ENCODE measurements at places on chromosomes 6 and 20.
A peak's percentile ranks its signal among the peaks of the same experiment; 100 is the strongest.

DNA sequence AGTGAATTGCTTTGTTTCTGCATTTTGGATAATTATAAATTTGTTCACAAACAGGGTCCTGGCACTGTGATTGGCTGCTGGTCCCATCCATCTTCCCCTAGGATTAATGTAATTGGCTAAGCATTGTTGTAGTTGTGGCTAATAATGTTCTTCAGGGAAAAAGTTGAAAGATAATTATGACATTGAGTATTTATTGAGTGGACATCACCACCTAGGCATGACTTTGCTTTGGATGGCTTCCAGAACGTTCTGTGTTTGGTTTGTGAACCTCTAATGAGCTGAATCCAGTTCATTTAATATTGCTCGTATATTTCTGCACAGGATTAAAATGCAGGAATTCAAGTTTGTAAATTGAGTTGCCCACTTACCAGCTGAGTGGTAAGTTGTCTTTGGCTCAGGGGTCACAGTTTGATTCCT is 55.1 kb downstream of the ARID1B start:
- DNase-seq: no peak

- no peak for DNase-seq
Measured at GRCh38 chr6:136757150-136757549, 35.1 kb downstream of the MAP3K5 start.

DNA sequence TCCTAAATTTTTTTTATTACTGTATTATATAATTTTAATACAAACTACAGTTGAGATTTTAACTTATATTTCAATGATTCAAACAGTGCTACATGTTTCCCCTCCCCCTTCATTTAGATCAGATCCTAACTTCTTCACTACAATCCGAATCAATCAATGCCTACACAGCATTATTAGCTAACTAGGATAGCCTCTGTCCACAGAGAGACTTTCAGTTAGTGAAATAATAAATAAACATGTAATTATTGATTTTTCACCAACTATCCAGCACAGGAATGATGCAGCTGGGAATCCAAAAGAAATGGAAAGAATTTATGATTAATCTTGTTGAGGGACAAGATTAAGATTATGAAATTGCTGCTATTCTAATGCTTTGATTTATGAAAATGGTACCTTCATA is 163.7 kb downstream of the PHF3 start:
- DNase-seq: no peak

- DNase-seq: no peak
Measured at GRCh38 chr6:155364844-155365437, 50.7 kb upstream of the TFB1M start.

DNA sequence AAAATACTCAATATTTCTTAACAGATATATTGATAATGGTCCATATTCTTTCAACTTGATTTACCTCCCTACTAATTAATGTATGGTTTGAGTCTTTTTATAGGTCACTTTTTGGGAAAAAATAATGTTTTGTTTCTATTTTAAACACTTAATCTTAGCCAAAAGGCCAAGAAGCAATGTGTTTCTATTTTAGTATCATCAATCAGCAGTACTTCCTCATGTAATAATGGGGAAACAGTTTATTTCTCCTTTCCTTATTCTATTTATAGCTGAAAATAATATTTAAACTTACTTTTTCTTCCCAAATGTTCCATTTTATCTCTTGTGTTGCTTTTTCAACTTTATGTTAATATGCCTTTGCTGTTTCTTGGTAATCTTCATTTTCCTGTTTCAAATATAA is 295.1 kb downstream of the ALDH8A1 start:
- DNase-seq: no peak

- no peak for DNase-seq
Measured at GRCh38 chr6:3340894-3341293, 82.1 kb downstream of the PSMG4 start.

DNA sequence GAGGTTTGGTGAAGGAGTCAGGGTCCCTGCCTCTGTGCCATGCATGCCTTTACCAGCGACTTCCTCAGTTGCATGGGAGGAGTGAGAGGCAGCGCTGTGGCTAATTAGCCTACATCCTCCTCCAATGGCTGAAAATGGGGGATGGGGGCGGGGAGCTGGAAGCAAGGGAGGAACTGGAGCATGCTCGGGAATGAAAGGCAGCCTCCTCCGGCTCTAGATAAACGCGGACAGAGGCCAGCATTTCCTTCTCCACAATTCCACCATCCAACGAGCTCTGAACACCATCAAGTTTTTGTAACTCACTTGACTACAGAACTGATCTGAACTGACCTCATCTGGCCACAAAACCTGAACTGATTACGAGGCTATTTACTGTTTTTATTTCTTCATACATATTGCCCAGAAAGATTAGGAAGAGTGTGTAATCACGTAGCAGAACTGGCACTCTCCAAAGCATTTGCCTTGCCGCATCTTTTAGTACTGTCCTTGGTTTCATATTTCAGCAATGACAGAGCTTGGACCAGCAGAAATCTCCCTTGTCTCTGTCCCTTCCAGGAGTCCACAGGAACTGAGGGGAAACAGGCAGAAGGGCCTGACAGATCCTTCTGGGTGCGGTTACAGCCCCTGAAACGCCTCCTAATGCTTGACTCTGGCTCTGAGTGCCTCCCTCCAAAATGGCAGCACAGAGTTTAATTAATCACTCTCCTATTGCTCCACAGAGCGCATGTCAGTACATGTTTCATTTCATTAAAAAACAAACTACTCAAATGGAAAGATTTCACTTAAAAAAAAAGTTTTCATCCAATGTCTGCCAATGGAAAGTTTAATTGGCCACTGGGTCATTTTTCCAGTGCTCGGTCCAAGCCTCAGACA is 58.2 kb upstream of the TRAF3IP2 start:
- DNase-seq: no peak

DNA sequence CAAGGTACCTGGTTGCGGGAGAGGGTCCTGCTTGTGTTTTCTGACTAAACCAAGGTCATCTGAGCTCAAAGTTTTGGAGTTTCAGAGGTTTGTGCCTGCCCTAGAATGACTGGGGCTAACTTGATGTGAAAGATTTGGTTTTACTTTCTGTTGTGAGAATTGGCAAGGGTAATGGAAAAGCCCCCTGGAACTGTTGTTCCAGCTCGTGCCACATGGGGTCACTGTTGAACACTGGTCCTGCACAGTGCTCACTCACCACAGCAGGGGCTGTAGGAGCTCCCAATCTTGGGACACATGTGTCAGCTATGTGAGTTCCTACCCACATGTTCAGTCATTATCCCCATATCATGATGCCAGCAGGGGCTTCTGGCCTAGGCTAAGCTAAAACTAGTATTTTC is 6.5 kb downstream of the TGM6 start:
- peak; percentile 66 for DNase-seq

GRCh38 chr6:155542036-155542435 is 86.4 kb upstream of the NOX3 start:
- no peak for DNase-seq

- DNase-seq: no peak
Measured at GRCh38 chr6:139973669-139974344, 599.4 kb upstream of the CITED2 start.

- no peak for DNase-seq
Measured at GRCh38 chr6:72741083-72741482, 119.2 kb downstream of the KCNQ5 start.

- DNase-seq: peak; percentile 71
Measured at GRCh38 chr6:331622-332521, 39.6 kb downstream of the DUSP22 start.

DNA sequence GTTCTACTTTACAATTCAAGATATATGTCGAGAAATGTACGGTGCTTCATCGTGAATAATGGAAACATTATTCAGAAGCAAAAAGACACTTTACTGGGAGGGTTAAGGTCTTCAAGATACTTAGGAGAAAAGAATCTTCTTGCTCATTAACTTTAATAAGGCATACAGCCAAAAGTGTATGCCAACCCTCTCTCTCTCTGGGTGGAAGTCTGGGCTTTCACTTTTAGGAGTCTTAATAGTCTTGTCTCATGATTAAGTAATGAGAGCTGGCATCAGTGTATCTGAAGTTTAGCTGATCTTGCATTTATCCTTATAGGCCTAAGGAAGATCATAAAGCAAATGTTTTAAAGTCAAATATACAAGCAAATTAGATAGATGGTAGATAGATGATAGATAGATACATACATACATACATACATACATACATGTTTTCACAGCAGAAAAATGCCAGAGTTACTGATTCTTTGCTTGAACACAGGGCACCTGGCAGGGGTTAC is 21.5 kb downstream of the OLIG3 start:
- no peak for DNase-seq

GRCh38 chr6:157946865-157947532 is 34.7 kb upstream of the SYNJ2 start:
- DNase-seq: peak; percentile 27

- no peak for DNase-seq
Measured at GRCh38 chr6:141598487-141598886, 534.2 kb upstream of the GJE1 start.

GRCh38 chr6:62283365-62283764 is 2.7 kb downstream of the KHDRBS2 start:
- no peak for DNase-seq

GRCh38 chr20:49701916-49702315 is 11.8 kb downstream of the B4GALT5 start:
- DNase-seq: no peak

GRCh38 chr6:170231293-170232185 is 59.3 kb downstream of the DLL1 start:
- DNase-seq: no peak

- DNase-seq: no peak
Measured at GRCh38 chr6:55666606-55667225, 87.7 kb upstream of the HMGCLL1 start.

DNA sequence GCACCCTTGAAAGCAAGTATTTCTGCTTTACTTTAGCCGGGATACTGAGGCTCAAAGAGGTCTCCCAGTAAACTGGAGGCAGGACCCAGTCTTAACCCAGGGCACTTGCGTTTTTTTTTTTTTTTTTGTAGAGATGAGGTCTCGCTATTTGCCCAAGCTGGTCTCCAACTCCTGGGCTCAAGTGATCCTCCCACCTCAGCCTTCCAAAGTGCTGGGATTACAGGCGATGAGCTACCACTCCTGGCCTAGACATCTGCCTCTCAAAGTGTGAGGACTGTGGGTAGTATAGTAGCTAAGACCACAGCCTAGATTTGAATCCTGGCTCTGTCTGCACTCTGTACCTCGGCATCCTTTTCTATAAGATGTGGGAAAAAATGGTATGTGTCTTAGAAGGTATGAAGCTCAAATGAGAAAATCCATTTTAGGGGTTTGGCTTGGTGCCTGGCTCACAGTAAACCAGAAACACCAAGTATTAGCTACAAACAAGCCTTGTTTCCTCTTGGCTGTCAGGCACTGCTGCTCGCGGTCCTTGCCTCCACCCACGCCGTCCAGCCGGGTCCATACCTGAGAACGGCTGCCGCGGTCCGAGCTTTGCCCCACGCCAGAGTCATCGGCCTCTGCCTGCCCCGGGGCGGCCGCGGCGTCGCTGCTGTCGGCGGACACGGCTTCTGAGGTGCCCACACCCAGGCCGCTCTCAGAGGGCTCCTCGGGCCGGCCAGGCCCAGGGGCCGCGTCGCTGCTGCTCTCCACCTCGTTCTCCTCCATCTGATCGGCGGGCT is 1.2 kb downstream of the ZNF335 start:
- peak; percentile 39 for DNase-seq

DNA sequence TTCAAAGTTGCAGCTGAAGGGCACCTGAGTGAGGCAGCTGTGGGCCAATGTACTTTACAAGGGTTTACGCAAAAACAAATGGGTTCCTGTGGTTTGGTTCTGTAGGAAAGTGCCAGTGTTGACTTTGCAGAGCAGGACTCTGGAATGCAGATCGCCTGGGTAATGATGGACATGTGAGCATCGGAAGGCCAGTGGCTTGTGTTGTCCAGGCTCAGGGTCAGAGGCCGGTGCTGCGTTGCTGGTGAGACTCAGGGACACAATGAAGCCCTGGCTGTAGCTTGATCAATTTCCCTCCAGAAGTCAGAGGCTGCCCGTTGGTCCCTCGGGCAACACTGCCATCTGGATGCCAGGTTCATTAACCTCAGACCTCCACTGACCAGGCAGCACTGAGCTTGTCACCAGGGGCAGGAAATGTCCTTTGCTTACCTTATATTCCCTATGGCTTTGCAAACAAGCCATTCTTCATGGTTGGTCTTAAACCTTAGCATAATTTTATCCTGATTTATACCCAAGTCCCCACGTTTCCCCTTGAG is 753.4 kb downstream of the QKI start:
- DNase-seq: no peak

- DNase-seq: no peak
Measured at GRCh38 chr6:82017288-82017687, 230.3 kb downstream of the IBTK start.

DNA sequence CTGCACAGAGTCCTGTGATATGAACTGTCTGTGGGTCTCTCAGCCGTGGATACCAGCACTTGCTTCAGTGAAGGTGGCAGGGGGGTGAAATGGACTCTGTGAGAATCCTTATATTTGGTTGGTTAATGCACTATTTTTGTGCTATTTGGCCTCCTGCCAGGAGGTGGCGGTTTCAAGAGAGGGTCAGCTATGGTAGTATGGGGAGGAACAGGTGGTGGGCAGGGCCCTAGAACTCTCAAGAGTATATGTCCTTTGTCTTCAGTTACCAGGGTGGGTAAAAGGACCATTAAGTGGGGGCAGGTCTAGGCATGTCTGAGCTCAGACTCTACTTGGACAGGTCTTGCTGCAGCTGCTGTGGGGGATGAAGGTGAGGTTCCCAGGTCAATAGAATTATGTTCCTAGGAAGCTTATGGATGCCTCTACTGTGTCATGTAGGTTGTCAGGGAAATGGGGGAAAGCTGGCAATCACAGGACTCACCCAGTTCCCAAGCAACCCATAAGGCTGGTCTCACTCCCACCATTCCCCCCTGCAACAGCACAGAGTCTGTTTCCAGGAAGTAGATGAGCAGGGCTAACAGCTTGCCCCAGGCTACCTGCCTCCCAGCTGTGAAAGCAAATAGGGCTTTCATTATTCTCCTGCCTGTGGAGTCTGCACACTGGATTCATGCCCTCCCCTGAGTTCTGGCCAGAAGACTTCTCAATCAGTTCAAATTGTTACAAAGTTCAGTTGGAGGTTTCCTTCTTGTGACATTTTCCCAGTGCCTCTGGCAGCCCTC is 56.8 kb upstream of the PHIP start:
- no peak for DNase-seq

DNA sequence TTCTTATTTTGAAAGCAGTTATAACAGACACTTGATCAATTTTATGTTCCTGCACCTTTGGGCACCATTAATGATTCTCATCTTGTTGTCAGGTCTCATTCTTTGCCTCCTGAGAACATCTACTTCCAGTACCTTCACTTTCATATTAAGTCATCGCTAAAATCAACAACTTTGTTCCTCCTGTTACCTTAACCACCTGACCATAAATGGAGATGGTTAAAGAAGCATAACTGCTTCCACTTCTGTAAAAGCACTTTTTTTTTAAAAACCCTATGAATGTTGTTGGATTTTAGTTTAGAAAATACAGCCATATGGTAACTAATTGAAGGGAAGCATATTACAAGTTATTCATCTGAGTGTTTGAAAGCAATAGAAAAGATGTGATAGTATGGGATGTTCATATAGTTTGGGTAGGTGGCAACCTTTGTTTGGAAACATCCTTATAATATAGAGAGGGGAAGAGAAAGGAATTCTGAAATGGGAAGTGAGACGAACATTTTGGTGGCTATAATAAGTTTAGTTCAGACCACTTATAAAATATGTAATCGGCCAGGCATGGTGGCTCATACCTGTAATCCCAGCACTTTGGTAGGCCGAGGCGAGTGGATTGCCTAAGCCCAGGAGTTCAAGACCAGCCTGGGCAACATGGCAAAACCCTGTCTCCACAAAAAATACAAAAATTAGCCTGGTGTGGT is 53.9 kb downstream of the AFG1L start:
- no peak for DNase-seq

GRCh38 chr6:13624871-13625288 is 9.7 kb downstream of the NOL7 start:
- peak; percentile 67 for DNase-seq

GRCh38 chr6:80445751-80446150 is 339.3 kb downstream of the BCKDHB start:
- DNase-seq: no peak

Data from OCI-LY7 (cell line).